ENCODE measurements at places on chromosomes 1 and 21.

GRCh38 chr1:164660412-164660772, 101.4 kb downstream of the PBX1 start:
- DNase-seq, result peak; percentile 86

GRCh38 chr1:221743416-221744208, 1.7 kb upstream of the DUSP10 start:
- DNase-seq, result peak; percentile 77

DNA sequence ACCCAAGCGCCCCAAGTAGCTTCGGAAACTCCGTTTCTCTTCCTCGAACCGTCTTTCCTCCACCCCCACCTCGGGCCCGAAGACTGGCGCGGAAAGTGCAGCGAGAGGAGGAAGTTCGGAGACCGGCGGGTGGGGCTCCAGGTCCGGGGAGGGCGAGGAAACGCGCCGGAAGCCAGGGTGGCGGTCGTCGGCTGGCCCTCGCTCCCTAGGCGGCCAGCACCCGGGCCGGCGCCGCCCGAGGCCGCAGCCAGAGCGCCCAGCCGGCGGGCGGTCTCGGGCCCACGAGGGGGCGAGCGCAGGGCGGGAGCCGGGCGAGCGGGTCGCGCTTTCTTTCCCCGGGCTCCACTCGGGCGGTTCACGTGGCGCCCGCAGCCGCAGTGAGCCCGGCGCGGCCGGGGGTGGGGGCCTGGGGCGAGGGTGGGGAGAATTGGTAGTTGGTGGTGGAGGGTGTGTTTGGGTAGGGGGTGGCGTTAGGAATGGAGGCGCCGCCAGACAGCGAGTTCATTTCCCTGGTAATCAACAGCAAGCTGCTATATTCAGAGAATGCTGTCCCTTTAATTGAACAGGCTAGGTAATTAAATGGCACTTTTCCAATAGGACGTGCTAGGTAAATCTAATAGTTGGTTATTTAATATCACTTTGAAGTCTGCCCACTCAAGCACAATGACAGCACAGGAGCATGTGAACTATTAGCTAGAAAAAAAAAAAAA, 6.7 kb downstream of the LMO4 start:
- DNase-seq, result peak; percentile 70

- no peak for DNase-seq
Observed at GRCh38 chr1:226566234-226566633, 17.7 kb downstream of the STUM start.

DNA sequence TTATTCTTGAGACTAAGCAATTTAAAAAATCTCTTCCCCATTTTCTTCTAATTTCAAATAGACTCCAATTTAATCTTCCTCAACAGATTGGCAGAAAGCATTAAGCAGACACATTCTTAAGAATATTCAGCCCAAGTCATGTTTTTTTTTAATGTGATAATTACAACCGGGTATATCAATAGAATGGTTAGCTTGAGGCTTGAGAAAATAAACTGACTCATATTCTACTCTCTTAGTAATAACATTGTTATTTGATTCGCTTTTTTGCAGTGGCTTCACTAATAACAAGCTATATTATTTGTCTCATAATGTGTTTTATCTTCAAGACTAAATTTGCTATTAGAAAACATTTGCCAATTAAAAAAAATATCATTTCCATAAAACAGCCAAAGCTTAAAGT, 488.6 kb upstream of the RGS18 start:
- DNase-seq, result no peak

GRCh38 chr1:165773324-165773965, 4.8 kb upstream of the TMCO1 start:
- peak; percentile 94 for DNase-seq

GRCh38 chr1:202250982-202251381, 57.4 kb downstream of the LGR6 start:
- DNase-seq, result no peak

DNA sequence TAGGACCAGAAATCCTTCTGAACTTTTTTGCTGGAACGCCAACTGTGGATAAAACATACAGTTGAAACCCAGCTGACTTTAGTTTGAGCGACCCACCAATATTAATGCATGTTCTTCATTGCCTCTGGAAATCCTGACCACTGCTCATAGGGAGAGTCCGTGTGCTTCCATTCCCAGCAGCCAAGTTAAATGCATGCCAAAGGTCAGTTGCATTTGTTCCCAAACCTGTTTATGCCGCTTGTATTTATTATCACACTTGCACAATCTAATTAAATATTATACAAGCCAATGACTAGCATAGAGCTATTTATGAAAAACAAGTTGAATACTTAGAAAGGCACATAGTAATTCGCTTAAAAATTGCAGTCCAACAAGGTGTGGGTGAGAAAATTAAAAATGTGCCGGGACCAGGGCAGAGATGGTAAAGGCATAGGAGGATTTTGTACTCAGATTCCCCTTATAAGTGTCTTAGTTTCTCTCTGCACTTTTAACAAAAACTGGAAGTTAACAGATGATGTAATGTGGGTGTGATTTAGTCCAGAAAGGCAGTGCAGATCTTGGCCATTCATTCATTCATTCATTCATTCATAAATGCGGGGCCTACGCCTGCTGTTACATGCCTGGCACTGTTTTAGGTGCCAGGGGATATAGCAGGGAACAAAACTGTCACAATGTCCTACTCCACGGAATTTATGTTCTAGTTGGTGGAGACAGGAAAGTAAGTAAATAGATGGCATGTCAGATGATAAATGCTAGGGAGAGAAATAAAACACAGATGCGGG, 99.7 kb downstream of the PRDM2 start:
- DNase-seq, result no peak

- no peak for DNase-seq
Observed at GRCh38 chr21:40564318-40564717, 282.6 kb downstream of the DSCAM start.

DNA sequence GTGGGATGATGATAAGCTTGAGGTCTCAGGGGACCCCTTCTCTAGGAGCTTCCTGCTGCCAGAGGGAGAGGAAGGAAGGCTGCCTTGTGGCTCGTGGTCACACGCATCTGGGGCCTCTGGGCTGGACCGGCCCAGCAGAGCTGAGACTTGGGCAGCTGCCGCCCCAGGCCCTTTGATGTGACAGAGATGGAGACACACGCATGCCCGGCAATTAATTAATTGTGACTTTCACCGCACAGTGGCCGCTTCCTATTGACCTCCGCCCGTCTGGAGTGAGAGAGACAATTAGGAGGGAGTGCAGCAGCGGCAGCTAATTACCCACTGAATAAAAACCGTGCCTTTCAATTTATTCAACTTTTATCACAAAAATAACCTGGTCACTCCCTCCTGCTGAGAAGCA, 16.6 kb upstream of the C1QA start:
- DNase-seq, result no peak

GRCh38 chr21:31370893-31371544, 27.0 kb upstream of the TIAM1 start:
- DNase-seq, result no peak

GRCh38 chr21:29218749-29219148, 80.0 kb upstream of the BACH1 start:
- DNase-seq, result no peak

DNA sequence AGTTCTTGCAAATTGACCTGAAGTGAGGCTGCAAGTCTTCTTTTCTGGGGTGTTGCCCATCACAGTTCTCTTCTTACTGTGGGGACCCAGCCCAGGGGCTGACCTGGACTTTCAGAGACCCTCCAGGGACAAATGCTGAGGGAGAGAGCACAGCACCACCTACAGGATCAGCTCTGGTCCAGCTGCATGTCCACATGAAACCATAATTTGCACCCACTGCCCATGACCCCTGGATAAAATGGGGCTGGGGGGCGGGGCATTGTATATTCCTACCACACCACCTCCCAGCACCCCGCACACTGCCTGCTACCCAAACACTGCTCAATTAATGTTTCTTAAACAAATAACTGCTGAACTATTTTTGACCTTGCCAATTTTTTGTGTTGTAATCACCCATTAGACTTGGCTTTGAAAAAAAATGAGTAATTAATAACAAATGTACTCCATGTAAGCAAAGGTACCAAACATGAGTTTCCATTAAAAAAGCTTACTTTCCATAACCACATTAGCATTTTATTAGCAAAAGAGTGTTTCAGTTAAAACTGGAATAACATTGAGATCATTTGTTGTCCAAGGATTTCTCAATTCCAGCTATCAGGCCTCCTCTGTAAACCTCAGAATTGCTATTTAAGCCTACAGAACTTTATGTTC, 168.0 kb upstream of the RAB4A start:
- DNase-seq, result no peak
